ENCODE measurements at places on chromosomes 7 and 10.

GRCh38 chr10:62182595-62182994, 86.0 kb downstream of the RTKN2 start:
- no peak for DNase-seq

GRCh38 chr10:49625411-49625810, 11.6 kb downstream of the CHAT start:
- DNase-seq, result no peak

DNA sequence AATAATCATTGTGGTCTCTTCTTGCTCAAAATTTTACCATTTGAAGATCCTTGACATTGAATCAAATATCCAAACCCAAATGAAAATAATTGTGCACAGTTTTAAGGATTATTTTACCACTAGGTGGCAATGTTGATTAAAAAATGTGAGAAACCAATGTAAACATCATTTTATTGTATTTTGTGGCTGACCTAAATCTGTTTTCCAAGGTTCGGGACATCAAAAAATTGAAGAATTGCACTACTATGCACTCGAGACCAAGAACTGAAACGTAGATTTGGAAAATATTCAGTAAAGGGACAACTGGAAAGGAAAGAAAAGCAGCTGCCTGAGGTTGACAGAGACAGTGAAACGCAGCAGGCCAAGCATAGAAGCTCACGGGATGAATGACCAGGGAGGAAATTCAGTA, 259.3 kb downstream of the SNX13 start:
- DNase-seq, result peak; percentile 67

DNA sequence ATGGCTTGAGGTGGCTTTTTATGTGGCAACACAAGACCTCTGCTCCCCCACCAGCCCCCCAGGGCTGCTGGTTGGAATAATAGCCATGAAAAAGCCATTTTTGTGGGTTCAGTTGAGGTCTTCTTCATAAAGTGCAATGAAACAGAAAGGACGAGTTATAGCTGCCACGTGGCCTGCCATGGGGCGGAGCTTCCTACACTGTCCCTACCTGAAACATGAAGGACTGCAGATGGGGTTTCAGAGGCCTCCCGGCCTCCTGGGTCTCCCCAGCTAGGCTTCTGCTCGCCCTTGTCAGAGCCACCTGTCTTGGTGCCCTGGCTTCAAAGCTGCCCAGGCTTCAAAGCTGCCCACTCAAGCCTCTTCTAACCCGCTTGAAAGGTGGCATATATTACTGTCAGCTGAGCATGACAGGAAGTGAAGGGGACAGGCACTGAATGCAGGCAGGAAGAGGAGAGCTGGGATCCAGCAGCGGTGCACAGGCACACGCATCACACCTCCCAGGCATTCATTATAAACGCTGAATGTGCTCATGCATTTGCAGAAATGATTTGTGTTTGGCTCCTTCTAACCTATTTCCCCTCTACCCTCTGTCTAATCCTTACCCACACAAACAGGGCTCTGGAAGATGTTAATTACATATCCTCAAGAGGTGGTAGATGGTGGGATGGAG, 245.9 kb upstream of the PODXL start:
- DNase-seq, result no peak

GRCh38 chr10:62354916-62355315, 19.3 kb upstream of the ZNF365 start:
- no peak for DNase-seq

DNA sequence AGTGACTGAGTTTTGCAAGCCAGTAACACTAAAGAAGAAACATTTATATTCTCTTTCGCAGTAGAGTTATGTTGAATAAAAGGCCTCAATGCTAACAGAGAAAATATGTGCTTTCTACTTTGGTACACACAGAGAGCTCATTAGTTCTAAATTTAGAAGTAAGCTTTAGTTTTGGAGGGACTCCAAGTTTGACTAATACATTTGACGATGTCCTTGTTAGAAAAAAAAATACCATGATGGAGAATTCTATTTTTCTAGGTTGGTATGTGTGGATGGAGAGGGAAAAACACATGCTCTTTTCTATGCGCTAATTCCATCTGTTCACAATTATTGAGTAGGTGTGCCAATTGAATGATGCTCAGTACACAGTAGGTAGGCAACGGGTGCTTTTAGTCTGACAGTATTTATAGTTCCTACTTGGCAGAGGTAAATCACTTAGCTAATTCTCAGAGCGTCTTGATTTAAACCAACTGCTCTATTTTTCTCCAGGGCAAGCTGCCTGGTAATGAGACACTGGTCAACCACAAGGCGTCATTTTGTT, 327.2 kb upstream of the AKR1E2 start:
- DNase-seq, result peak; percentile 84
